Bronchial smooth muscle cell (primary cell): ENCODE measurements at places on chromosomes 5 and 9. TPM values are rescaled to one million over a fixed set of nuclear protein-coding genes. Genes with fewer than 3 reads are reported as not detected.

LPAR1 gene
- 159 and 450 TPM in 2 replicates for total RNA-seq

IL9 gene
- total RNA-seq, result not detected in 2 replicates

PCDHB9 gene
- 0.16 and 0.69 TPM in 2 replicates for total RNA-seq

PRR7 gene
- 1.4 and 1.6 TPM in 2 replicates for total RNA-seq

PTPRD gene
- total RNA-seq, result 1.7 and 13.1 TPM in 2 replicates

FOXI1 gene
- total RNA-seq, result not detected in 2 replicates

SMIM3 gene
- 23.5 and 38.1 TPM in 2 replicates for total RNA-seq

BAAT gene
- 0.16 TPM in 1 of 2 replicates, not detected in the other for total RNA-seq

PAPPA gene
- total RNA-seq, result 23.4 and 28.8 TPM in 2 replicates
